Right kidney (tissue), 9 donors: ENCODE measurements at places on chromosomes 7 and 10.
A peak's percentile ranks its signal among the peaks of the same experiment; 100 is the strongest.

- DNase-seq: no peak
Observed at GRCh38 chr7:50359995-50360925, 55.7 kb downstream of the IKZF1 start.

- no peak for DNase-seq
Observed at GRCh38 chr7:22295402-22296264, 61.3 kb downstream of the RAPGEF5 start.

- no peak for DNase-seq
Observed at GRCh38 chr10:48694371-48695030, 9.8 kb downstream of the WDFY4 start.

DNA sequence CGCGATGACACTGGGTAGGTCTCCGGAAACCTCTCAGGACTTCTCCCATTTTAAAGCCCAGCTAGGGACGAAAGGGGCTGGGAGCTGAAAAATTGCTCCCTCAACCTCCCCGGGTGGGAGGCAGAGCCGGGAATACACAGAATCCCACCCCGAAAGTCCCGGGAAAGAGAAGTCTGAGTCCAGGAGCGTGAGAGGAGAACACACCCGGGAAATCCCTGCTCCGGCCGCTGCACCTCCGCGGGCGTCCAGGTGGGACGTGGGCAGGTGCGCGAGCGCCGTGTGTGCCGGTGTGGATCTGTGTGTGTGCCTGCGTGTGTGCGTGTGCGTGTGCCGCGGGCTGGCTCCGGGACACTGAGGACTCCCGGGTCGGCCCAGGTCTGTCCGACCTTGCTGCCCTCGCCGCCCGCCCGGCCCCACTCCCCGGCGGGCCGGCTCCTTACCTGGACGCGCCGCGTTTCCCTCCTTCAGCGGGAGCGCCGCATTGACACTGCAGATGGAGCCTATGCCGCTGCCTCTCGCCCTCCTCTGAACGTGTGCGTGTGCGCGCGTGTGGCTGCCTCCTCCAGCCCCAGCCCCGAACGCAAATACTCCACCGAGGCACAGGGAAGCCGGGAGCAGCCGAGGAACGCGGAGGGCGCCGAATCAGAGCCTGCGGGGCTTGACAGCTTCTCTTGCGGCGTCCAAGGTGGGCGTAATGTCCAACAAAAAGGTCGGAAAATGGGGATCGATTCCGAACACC, at the start of gene PLXNA4:
Gene PLXNA4 (minus strand): TSS at position 489 of the 739 bp plus-strand sequence. CDS start 67,777 bp downstream, outside the sequence.
- DNase-seq: peak; percentile 73
